ENCODE measurements at places on chromosomes 2 and 18. TPM values are rescaled to one million over a fixed set of nuclear protein-coding genes. Genes with fewer than 3 reads are reported as not detected.

The TUBA4B gene
- total RNA-seq = not detected

The PCARE gene
- not detected for total RNA-seq

DNA sequence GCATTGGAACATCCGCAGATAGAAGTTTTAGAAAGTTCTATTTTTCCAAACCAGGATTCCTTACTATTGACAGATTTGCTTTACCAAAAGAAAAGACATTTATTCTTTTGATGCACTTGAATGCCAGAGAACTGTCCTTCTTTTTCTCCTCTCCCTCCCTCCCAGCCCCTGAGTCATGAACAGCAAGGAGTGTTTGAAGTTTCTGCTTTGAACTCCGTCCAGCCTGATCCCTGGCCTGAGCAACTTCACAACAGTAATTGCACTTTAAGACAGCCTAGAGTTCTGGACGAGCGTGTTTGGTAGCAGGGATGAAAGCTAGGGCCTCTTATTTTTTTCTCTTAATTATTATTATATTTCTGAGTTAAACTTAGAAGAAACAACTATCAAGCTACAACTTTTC is 33.6 kb downstream of the APCDD1 start:
- no peak for DNase-seq

DNA sequence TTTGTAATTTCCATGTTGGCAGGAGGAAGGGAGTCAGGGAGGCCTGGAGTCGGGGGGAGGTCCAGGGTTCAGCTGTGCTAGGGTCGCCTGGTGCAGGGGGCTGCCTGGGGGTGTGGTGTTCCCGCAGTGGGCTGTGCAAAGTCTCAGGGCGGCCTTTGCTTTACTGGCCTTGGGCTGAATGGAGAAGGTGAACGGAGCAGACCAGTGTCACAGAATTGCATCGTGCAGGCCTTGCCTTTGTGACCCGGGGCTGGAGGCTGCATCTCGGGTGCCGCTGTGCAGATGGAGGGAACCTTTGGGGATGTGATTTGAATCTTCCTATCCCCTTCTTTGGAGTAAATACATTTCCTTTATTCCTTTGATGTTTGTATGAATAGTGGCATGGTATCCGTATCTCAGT is 8.8 kb downstream of the SNTG2 start:
- no peak for DNase-seq

DNA sequence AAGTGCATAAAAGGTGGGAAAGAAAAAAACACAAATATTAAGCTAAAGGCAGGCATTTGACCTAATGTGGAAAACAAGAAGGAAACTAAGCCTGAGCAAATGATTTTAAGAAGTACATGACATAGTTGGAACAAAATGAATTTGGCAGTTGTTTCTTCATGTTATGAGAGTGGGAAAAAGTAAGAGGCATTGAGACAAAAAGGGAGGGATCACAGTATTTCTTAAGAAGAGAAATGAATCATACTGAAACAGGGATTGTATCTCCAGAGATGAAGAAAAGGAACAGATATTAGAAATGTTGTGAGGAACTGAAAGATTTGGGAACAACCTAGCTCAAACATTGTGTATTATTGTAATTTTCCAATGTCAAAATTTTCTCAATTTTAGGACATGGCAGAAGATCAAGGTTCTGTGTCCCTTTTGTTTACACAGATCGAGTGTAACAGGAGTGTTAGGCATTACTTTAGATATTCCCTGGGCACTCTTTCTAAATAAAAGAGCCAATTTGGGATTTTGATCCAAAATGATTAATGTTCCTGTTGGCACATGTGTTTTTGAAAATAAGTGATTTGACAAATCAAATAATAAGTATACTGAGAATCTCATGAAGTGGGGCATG is 98.6 kb downstream of the CALCRL start:
- no peak for DNase-seq

The CCDC138 gene
- total RNA-seq = 3.1 TPM

GRCh38 chr18:38413193-38413592 is 847.6 kb upstream of the CELF4 start:
- DNase-seq = no peak

- DNase-seq = peak; percentile 26
Observed at GRCh38 chr2:64913357-64913869, 75.8 kb upstream of the SLC1A4 start.

- DNase-seq = no peak
Observed at GRCh38 chr2:174785481-174785880, 21.2 kb upstream of the CHRNA1 start.

The ATF2 gene
- 48.1 TPM for total RNA-seq

GRCh38 chr2:238817891-238818290 is 30.0 kb upstream of the TWIST2 start:
- DNase-seq = no peak

GRCh38 chr18:58541789-58542425 is 87.0 kb downstream of the ALPK2 start:
- no peak for DNase-seq

- DNase-seq = no peak
Observed at GRCh38 chr2:20334605-20335203, 15.9 kb downstream of the PUM2 start.

The ALKAL2 gene
- total RNA-seq = 56.6 TPM

DNA sequence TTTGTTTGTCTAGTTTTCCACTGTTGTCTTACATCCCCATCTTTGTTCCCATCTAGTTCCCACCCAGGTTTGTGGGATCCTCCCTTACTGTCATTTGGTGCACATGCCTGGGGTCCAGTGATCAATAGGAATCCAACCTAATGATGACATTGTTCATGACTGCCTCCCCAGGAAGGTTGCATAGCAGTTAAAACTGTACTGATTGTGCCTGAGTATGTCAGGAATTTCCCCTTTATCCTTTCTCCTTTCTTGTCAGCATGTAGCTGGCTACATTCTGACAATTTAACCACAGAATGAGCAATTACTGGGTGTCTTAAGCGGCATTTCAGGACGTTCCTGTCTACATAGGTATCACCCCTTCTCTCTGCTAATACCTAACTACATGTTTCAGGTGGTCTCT is 653.0 kb downstream of the CNTNAP5 start:
- no peak for DNase-seq

The B4GALT6 gene
- total RNA-seq = 0.66 TPM

DNA sequence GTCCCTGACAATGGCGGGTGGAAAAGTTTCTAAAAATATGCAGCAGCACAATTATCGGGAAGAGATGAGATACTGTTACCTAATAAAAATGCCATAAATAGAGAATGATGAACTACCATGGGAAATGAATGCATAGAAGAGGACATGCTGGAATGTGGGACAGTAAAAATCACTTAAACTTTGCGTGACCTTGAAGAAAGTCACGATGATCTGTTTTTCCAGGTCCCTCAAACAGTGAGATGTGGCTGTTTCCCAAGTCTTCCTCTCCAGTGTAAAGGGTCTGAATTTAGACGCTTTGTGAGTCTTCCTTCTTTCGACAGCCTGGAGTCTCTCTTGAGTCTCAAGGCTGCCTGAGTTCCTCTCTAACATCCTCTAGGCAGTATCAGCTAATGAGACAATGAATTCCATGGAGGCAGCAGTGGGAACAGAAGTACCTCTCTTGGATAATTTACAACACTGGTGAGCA is 1.4 kb downstream of the CLUL1 start:
- DNase-seq = no peak

GRCh38 chr2:31294196-31294595 is 60.2 kb downstream of the EHD3 start:
- DNase-seq = no peak

- no peak for DNase-seq
Observed at GRCh38 chr2:66198873-66199272, 236.1 kb upstream of the MEIS1 start.

The AQP12B gene
- total RNA-seq = 328 TPM

The SCN2A gene
- total RNA-seq = 1.8 TPM
